ENCODE measurements at places on chromosomes 3 and 15.
A peak's percentile ranks its signal among the peaks of the same experiment; 100 is the strongest.

DNA sequence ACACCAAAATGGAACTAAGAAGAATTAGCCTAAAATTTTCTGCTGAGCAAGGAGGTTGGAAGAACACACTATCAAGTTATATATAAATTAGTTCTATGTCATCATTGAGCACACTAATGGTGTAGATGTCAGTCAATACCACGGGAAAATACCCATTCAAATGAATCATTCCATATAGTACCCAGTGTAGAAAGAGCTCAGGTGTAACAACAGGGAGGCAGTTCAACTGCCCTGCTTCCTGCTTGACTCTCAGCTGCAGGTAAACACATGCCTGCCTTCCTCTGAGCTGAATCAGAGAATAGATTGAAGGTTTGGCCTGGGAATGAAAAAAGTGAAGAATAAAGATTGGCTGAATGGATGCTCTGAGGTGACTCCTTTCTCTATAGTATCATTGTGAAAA is 1088.0 kb downstream of the AGBL1 start:
- DNase-seq = no peak

GRCh38 chr3:172280406-172281051 is 167.7 kb downstream of the GHSR start:
- peak; percentile 84 for DNase-seq

DNA sequence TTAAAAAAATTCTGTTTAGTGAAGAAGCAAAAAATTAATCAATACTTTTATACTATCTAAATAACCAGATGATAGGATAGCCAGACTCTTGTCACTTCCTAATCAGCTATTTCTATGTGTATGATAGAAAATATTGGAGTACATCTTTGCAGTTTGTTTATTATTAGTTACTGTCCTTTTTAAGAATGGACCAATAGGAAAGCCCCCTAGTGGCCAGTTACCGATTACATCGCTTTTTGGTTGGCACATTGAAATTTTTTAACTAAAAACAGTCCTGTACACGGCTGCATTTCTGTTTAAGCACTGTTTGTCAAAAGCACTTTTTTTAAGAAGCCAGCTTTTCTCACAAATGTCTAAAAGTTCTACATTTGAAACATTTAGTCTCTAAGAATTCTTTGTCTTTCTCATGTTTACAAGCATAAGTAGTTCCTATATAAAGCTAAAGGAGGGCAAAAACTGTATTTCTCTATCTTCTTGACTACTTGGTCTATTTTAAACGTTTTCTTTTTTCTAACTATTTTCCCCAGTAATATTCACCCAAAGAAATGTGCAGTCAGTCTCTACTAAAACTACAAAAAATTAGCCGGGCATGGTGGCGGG is 253.2 kb upstream of the LRTM1 start:
- no peak for DNase-seq

DNA sequence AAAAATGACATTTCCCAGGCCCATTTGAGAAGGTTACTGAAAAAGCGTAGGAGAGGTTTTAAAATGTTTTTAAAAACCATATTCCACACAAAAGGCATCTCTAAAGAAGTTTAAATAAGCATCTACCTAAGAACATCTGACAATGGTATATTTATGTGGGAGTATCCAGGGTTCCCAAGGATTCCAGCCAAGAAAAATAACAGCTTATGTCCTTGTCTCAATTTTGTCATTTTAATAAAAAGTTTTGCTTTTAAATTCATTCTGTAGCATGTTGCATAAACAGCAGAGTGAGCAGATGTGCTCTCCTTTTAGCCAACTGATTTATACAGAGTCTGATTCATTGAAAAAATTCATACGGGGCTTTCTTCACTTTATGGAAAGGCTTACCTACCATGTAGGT is 129.9 kb downstream of the LRRC3B start:
- no peak for DNase-seq

Measured in fibroblast of skin of left biceps (primary cell).